ENCODE measurements at places on chromosomes 16 and 17. TPM values are rescaled to one million over a fixed set of nuclear protein-coding genes. Genes with fewer than 3 reads are reported as not detected.

Gene TP53TG3F
- total RNA-seq = under 0.01 TPM

Gene IL17C
- total RNA-seq = not detected

Gene PLA2G10
- total RNA-seq = not detected

Gene GRB7
- total RNA-seq = not detected

Gene ST6GALNAC2
- total RNA-seq = 205 TPM

Gene TNP2
- total RNA-seq = not detected

Gene ITGAD
- total RNA-seq = not detected

Gene RBBP6
- 36.8 TPM for total RNA-seq

Gene RNF112
- not detected for total RNA-seq

Gene ARL5C
- not detected for total RNA-seq

Gene MYH8
- total RNA-seq = not detected

Gene RNF227
- 5.1 TPM for total RNA-seq

Gene RNF40
- 76.4 TPM for total RNA-seq

Gene HOXB5
- total RNA-seq = not detected

Gene HAS3
- 0.36 TPM for total RNA-seq

Gene TAX1BP3
- total RNA-seq = 71.2 TPM

Gene SCARF1
- 0.31 TPM for total RNA-seq

Gene KCNJ18
- total RNA-seq = not detected

Gene PRDM7
- total RNA-seq = 14.2 TPM

Gene RSL1D1
- total RNA-seq = 93.9 TPM

Gene TNFRSF17
- not detected for total RNA-seq

Gene FBXO39
- total RNA-seq = 1.2 TPM

Gene REXO5
- total RNA-seq = 5.1 TPM

Gene EIF1
- total RNA-seq = 78.2 TPM

Gene PTX4
- total RNA-seq = 0.34 TPM

Gene SPNS3
- total RNA-seq = not detected

Gene TP53TG3C
- total RNA-seq = not detected

Gene DGKE
- 0.73 TPM for total RNA-seq

Gene ADGRG3
- under 0.01 TPM for total RNA-seq

Gene VKORC1
- 77.1 TPM for total RNA-seq

Gene PRKCB
- total RNA-seq = 18.7 TPM

Gene ELOB
- total RNA-seq = 224 TPM

Gene KRTAP9-8
- not detected for total RNA-seq

Gene PIK3R6
- 0.15 TPM for total RNA-seq

Gene CMTM2
- not detected for total RNA-seq

Gene ABAT
- total RNA-seq = 6.5 TPM

Gene KCNJ16
- total RNA-seq = under 0.01 TPM

Gene LGALS9B
- not detected for total RNA-seq

Gene KRTAP2-3
- total RNA-seq = not detected

Gene TAT
- total RNA-seq = not detected

Gene OR2C1
- not detected for total RNA-seq

Gene MYOCD
- total RNA-seq = not detected

Gene TEX14
- 0.31 TPM for total RNA-seq

Gene RAB11FIP4
- total RNA-seq = 17.4 TPM

Gene CDH8
- not detected for total RNA-seq

Gene FBXL16
- under 0.01 TPM for total RNA-seq

All from melanocyte of skin (primary cell).